Activated T-helper 1 cell treated with anti-CD3 and anti-CD28 coated beads, Interleukin-12 subunit alpha, Interleukin-12 subunit beta, Interleukin-2, Interleukin-4 antibody, amounts not matched to agents 30 ng/mL and 10 ng/mL and 1 ng/mL, durations not matched to agents 14 hours and 24 hours and 36 hours (primary cell): ENCODE measurements at places on chromosomes 4 and X.

DNA sequence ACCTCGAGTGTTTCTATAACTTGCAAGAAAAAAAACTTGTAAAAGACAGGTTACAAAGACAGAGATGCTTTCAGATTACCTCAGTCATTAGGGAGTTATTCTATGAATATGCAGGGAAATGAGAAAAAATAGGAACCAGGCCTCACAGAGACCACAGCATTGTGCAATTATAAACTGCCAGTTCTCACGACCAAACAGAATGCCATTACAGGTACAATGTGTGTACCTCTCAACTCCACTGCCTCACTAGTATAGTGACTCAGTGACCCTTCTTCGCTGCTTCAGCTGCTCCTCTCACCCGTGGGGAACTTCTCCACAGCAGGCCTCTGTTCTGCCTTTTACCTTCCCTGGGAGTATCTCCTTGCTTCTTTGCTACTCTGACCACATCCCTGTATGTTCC is 2.3 kb upstream of the HTATSF1 start:
- no peak for DNase-seq

- no peak for DNase-seq
Observed at GRCh38 chr4:3826247-3827172, 60.3 kb downstream of the ADRA2C start.

GRCh38 chrX:1521459-1521956 is 15.5 kb downstream of the P2RY8 start:
- peak; percentile 66 for DNase-seq

GRCh38 chr4:151745481-151746231 is 15.2 kb downstream of the GATB start:
- no peak for DNase-seq

GRCh38 chr4:177057186-177057585 is 252.5 kb upstream of the NEIL3 start:
- no peak for DNase-seq

GRCh38 chrX:23628131-23628530 is 39.2 kb upstream of the PRDX4 start:
- no peak for DNase-seq

- DNase-seq: no peak
Observed at GRCh38 chr4:180947425-180947824, 1295.8 kb upstream of the TENM3 start.

DNA sequence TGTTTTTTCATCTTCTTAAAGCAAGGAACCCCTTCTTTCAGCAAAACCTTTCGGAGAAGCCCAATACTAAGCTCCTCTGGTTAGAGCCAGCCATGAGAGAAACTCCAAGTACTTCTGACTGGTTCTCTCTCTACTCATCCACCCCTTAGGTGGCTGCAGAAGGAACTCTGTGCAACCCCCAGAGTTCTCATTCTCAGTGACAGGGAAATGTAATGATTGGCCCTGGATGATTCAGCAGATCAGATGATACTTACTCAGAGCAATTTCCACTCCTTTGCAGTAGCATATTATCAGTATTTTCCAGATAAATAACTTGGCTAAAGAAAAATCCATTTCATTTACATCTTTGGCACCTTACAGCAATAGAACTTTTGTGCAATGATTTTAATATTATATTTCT is 3.2 kb downstream of the SPP1 start:
- DNase-seq: no peak

GRCh38 chr4:27233531-27233930 is 372.9 kb downstream of the STIM2 start:
- DNase-seq: no peak

GRCh38 chr4:10808591-10808990 is 124.0 kb upstream of the CLNK start:
- DNase-seq: no peak

GRCh38 chrX:43969504-43970501 is 3.4 kb downstream of the NDP start:
- no peak for DNase-seq

- DNase-seq: no peak
Observed at GRCh38 chrX:21974011-21974385, 33.5 kb downstream of the SMS start.

- no peak for DNase-seq
Observed at GRCh38 chrX:153863251-153863991, 22.6 kb downstream of the L1CAM start.

GRCh38 chrX:149570668-149571067 is 16.6 kb downstream of the MAGEA9B start:
- DNase-seq: no peak

- DNase-seq: no peak
Observed at GRCh38 chrX:22097012-22097694, 65.0 kb downstream of the PHEX start.

DNA sequence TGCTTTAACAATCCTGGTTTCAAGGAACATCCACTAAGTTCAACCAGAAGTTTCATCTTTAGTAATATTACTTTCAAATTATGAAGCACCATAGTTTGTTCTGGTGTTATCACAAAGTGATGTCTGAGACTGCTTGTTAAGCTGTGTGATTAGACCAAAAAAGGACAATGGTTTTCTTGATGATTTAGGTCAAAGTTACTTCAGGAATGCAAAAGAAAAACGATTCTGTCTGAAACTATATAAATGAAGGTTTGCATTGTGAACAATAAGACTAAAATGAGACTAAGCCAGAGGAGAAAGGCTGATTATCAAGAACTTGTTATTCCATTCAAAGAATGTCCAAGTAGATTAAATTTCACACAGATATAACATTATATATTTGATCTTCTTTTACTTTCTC is 122.4 kb upstream of the ETNPPL start:
- DNase-seq: no peak

- DNase-seq: no peak
Observed at GRCh38 chr4:7066493-7066892, 1.4 kb downstream of the GRPEL1 start.

DNA sequence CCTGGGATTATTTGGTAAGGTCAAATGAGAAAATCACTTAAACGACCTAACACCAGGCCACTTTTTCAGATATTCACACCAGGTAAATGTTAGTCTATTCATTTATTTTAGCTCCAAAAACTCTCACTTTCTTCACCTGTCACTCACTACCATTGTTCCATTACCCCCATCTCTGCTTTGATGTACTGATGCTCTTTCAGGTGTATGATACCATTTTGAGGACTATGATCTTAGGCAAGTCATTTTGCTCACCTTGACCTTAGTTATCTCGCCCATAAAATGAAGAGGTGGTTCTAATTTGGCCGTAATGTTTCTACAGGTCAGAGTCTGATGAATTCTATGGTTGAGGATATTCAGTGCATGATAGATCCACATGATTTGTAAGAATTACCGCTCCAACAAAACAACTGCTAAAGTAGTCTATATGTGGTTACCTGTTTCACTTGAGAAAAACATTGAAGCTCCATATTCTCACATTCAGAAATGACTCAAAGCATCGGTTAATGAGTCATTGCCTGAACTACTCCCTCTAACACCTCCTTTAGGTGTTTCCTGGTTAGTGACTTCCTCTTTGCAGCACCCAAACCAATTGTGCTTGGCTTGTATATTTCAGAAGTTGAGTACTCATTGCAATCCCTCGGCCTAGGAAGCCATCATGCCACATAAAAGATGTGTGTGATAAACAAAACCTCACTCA is 4.5 kb downstream of the DTHD1 start:
- peak; percentile 79 for DNase-seq

GRCh38 chr4:77240469-77241066 is 83.6 kb downstream of the CCNG2 start:
- peak; percentile 12 for DNase-seq

- DNase-seq: no peak
Observed at GRCh38 chr4:170004651-170005295, 21.4 kb downstream of the MFAP3L start.

GRCh38 chr4:71827826-71828225 is 43.9 kb upstream of the GC start:
- DNase-seq: no peak

- no peak for DNase-seq
Observed at GRCh38 chr4:126610933-126611332, 1021.8 kb upstream of the INTU start.

DNA sequence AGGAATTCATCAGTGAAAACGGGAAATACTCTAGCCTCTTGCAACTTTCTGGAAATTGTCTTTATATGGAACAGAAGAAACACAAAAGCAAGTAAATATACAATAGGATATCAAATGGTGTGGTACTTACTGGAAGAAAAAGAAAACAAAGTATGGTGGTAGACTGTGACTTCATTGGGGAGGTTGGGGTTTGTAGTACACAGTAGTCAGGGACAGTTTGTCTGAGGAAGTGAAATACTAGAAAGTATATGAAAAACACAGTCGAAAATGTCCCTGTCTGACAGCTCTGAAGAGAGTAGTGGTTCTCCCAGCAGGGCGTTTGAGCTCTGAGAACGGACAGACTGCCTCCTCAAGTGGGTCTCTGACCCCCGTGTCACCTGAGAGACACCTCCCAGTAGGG is 390.0 kb upstream of the NWD2 start:
- no peak for DNase-seq

GRCh38 chr4:150336676-150337412 is 245.1 kb upstream of the MAB21L2 start:
- no peak for DNase-seq

DNA sequence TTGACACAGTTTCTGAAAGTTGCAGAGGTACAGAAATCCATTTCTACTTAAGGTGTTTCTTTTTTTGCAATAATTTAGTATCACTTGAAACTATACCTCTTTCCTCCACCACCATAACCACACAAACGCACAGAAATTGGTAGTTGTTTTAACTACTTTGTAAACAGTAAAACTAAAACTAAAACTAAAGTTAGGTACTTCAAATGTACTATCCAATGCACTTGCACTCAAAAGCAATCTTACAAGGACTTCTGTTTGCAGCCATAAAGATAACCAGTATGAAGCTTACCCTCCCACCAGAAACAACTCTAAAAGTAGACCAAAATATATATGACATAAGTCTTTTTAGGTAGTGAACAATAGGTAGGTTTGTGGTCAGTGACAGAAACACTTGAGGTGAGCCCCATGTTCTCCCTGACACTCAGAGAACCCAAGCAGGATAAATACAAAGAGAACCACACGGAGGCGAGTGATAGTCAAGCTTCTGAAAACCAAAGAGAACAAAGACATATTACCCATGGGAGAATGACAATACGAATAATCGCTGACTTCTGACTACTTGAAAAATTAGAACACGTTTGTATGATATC is 72.2 kb upstream of the VBP1 start:
- DNase-seq: no peak

DNA sequence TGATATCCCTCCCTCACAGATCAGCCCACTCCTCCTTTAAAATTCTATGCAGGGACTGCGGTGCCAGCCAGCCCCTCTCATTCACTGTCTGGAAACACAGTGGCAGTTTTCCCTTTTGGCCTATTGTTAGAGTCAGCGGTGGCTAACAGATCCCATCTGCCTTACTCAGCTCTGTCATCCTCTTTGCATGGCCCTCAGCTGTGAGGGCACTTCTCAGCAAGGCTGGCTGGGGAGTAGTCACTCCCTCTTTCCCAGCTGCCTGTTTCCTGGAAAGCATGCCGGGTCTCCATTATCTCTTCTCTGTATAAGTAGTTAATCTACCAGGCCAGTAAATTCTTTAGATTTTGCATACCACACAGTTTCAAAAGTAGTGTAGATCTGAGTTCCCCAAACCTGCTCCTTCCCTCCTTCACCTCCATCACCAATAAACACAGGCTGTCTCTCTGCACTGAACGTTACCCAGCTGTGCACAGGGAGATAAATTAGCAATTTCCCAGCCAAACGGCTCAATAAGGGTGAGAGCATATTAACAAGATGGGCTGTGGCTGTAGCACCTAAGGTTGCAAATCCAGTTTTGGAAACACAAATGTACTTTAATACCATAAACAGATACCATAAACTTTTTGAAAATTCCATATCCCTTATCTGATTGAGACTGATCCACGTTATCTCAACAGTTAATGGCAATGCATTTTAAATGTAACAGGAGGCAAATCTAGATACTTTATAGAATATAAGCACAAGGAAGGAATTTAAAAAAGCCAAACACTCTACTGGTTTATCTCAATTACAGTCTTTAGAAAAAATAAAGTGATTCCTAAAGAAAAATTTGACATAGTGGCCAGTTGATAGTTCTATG is 229.3 kb downstream of the ANKRD50 start:
- DNase-seq: no peak

DNA sequence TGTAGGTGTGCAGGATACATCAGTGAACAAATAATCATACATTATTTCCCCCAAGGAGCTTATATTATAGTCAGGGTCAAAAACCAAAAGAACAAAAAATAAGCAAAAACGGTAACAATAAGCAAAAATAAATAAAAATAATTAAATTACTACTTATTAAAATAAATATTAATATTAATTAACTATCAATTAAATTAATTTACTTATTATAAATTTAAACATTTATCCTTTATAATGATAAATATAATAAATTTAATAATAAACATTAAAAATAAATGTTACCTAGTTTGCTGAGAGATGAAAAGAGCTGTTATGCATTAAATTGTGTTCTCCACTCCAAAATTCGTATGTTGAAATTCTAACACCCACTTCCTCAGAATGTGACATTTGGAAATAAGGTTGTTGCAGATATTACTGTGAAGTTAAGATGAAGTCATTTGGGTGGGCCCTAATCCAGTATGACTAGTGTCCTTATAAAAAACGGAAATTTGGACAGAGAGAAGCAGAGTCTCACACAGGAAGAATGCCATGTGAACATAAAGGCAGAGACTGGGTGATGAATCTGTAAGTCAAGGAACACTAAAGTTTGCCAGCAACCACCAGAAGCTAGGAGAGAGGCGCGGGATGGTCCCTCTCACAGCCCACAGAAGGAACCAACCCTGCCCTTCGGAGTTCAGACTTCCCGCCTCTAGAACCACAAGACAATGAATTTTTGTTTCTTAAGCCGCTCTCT is 67.2 kb upstream of the IBSP start:
- no peak for DNase-seq

DNA sequence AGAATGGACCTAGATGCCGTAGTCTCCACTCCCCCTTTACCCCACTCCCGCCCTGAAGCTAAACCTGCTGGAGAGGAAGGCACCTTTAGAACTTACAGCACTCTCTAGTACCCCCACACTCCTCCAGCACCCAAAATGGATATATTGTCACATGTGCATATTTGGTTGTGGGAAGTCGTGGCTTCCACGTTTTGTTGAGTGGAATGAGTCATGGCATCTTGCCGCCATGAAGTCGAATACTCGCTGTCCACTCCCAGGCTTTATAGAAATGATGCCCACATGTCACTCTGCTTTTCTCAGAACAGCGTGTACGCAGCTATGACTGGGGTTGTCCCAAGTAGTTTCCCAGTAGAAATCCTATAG is 545 bp downstream of the ABCE1 start:
- DNase-seq: peak; percentile 37

DNA sequence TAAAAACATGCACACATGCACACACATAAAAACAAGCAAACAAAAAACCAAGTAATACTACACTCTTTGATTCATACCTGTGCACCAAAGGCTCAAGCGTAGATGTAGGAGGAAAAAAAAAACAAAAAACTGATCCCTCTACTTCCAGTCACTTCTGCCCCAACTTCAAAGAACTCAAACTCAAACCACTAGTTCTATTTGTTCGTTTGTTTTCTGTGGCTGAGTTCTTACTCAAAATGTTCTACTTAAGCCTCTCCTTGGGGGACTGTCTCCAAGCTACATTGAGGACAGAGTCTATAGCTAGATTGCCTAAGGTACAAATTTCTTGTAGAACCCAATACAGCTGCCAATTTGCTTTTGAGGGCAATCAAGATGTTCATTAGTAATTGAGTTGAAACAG is 171.0 kb upstream of the ATOH1 start:
- DNase-seq: no peak

- DNase-seq: no peak
Observed at GRCh38 chr4:5999356-5999755, 18.9 kb downstream of the C4orf50 start.

GRCh38 chr4:123068081-123068480 is 145.7 kb upstream of the NUDT6 start:
- DNase-seq: no peak

- DNase-seq: no peak
Observed at GRCh38 chr4:134961963-134962362, 760.4 kb upstream of the PABPC4L start.
